ENCODE measurements at places on chromosomes 1 and 21.

DNA sequence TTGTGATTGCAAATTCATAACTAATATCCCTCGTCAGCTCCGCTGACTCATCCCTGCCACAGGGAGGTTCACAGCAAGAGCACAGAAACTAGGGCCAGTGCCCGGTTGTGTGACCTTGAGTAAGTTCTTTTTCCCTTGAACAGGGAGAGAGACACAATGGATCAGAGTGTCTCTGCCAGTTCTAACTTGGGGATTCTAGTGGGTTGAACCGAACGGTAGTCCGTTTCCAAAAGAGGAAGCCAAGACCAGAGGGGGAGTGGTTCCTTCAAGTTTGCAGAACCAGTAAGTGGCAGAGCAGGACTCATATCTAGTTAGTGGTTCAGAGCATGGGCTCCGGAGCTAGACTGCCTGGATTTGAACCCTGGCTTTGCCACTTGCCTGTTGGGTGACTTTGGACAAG lies 4.9 kb upstream of the SHISA4 start:
- DNase-seq, result no peak

GRCh38 chr1:213075725-213076124 lies 24.7 kb downstream of the RPS6KC1 start:
- DNase-seq, result no peak

DNA sequence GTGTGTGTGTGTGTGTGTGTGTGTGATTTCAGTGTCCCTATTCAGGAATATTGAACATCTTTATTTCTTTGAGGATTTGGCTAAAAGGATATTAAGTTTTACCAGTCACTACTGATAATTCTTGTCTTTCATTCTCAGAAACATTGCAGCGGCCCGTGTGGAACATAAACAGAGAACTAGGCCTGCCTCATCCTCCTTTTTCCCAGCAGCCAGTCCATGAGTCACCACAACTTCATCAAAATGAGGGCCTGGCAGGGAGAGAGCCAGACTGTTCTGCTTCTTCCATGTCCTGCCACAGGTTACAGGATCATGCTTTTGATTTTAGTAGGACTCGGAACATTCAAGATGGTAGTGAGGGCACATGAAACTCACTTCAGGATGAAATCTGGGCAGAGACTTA lies 50.7 kb downstream of the LRIG2 start:
- no peak for DNase-seq

DNA sequence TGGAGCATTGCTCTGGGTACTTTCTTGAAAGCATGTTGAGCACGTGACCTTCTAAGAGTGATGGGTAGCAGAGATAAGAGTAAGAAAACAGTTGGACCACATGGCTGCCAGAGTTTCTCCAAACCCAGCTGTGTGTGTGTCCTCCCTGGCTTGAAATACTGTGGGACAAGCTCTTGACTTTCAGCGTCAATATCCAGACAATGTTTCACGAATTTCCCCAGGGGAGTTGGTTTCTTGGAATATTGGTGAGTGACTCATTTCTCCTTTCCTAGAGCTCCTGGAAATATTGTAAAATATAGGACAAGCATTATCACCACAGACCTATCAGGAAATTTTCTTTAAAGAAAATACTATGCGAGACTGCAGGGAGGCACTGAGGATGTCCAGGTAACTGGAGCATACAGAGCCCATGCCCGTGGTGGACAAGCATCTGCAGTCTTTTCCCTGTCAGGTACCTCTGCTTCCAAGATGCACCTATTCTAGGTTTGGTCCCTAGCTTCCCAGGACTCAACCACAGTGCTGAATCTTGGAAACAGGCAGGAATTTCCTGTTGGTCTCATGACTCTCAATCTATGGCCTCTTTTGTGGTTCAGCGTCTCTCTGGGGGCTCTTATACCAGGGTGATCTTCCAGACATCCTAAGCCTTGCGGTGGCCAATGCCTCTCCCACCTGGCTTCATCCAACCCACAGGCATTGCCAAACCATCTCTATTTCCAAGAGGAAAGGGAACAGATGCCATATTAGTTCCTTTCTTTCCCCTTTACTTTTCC lies 67.4 kb downstream of the KCNJ6 start:
- DNase-seq, result no peak

DNA sequence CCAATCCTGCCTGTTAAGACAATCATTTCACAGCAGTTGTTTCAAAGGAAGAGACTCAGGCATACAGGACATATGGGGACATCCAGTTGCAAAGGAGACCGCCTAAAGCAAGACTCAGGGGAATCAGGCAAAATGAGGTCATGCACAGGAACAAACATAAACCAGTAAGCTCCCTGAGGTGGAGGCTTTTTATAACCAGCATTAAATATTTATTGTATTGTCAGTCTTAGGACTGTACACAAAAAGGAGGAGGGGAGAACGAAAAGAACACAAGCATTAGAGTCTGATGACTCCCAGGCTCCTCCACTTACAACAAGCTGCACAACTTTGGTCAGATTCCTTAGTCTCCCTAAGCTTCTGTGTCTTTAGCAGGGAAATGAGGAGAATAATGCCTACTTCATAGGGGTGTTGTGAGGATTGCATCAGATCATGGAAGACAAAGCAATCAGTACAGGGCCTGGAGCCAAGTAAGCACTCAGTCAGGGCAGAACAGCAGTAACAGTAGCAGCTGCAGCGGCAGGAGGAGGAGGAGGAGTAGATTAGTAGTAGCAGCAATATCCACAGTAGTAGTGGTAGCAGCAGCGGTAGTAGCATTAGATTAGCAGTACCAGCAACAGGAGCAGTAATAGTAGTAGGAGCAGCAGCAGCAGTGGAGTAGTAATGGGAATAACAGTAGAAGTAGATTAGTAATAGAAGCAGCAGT lies 54.2 kb upstream of the SPATA6 start:
- DNase-seq, result peak; percentile 96

DNA sequence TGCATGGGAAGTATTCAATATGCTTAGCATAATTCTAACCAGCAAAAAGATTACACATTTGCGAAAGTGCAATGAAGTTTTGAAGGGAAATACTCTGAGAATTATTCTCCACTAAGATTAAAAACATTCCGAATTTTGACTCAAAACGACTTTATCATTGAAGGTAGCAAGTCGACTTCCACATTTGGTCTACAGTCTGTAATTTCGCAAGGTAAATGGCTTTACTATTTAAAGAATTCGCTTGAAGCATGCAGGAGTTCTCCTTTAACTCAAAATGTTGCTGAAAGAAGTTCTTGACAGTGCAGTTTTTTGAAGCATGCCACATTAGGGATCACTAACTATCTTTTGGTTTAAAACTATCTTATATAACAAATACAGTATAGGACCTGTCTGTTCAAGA lies 161.0 kb upstream of the HP1BP3 start:
- no peak for DNase-seq

- no peak for DNase-seq
Observed at GRCh38 chr1:159091607-159092031, 15.1 kb upstream of the AIM2 start.

GRCh38 chr21:25557180-25557579 lies 50.1 kb downstream of the MRPL39 start:
- no peak for DNase-seq
